ENCODE measurements at places on chromosomes 5 and 9.

DNA sequence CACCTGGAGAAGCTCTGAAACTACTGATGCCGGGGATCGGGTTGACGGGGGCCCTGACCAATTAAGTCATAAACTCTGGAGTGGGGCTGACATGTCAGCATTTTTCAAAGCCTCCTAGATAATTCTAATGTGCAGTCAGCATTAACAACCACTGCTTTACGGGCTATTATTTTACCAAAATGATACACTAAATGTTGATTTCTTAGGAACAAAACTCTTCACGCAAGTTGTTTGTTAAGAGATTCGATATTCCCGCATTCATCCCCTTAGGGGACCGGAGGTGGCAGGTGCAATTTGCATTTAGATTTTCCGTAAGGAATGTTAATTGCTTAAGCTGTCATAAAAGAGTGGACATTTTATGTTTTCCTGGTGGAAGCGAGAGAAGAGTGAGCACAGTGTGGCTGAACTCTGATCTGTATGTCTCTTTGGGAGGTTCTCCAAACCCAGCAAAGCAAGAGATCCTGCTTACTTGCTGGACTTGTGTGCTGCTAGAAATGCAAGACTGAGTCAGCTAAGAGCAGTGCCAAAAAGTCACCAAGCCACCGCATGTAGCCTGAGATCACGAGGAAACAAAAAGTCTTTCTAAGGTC lies 77.6 kb downstream of the UGCG start:
- no peak for DNase-seq

DNA sequence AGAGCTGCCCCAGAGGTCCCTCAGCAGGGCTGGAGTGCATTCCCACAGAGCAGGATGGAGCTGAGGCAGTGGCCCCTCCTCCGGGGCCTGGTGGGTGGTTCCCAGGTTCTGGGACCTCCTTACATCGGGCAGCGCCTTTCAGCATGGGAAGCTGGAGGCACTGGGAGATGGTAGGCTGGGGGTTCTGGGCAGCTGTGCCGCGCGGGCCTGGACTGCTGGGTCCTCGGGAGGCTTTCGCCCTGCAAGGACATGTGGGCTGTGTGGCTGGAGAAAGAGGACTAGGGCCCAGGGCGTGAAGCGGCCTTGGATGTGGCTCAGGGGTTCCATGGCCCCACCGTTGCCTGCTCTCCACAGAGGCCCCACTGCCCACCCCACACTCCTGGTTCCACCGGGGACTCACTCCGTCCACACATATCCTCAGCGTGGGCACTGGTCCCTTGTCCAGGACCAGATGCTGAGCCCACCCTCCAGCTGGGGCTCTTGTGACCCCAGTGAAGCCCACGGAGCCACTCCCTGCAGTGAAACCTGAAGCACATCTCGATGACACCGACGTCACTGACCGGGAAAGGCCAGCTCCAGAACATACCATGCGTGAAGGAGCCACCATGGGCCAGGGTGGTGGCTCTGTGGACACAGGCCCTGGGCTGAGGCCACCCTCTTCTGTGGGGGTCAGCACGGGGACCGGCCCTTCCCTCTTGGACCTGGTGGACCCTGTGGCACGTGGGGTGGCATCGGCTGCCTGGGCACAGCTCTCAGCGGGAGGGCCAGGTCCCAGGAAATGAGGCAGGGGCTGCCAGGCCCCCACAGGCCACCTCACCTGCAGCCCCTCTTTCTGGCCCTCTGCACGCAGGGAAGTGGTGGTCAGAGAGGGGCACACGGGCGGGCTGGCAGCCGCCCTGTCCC lies 31.5 kb upstream of the NKD2 start:
- no peak for DNase-seq

DNA sequence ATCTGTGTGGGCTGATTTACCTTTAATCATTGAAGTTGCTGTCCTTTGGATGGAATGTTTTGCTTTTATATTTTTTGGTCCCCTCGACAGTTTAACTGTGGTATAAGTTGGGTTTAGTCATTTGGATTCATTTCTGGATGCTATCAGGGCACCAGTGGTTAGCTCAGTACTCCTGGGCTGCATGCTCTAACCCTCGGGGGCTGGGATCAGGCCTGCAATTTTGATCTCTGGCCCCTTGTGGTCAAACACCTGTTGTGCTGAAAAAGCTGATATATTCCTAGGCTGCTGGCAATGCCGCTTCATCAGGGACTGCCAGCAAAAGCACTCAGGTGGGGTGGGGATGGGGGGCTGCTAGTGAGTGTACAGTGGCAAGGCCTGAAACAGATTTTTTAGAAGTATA lies 440.4 kb upstream of the RIOK2 start:
- DNase-seq: no peak

- no peak for DNase-seq
These were observed 41.6 kb upstream of the POU5F2 start for GRCh38 chr5:93782978-93783377.
